ENCODE measurements at places on chromosomes 3 and 15.

DNA sequence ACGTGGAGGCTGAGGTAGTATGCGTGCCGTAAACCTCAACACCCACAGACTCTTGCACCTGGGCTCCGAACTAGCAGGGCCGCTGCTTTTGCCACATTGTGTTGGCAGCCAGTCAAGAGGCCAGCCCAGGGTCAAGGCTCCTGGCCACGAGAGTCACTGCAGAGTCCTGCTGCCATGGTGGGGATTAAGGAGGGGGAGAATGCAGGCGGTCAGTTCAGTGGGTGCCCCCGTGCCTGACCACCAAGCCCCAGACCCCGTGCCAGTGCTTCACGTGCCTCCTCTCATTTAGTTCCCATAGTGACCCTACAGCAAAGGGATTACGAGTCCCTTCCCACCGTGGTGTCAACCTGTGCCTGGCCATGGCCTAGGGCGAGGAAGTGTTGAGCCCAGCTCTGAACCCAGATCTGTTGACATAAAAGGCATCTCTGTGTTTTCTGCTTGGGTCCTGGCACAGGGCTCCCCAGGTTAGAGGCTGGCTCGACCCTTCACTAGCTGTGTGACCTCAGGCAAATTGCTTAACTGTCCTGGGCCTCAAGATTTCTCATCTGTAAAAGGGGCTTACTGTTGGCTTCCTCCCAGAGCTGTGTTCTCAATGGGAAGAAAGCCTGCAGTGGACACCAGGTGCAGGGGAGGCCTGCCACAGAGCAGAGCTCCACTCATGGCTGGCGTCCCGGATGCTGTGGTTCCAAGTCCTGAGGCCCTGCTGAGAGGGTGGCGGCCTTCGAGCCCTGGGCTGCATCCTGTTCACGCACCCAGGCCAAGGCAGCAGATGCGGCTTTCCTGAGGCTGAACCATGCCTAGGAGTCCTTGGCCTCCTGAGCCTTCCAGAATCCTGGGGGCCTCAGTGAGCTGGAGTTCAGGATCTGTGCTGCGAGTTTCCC lies 32.8 kb downstream of the FBLN2 start:
- peak; percentile 63 for DNase-seq

GRCh38 chr15:31278544-31279220 lies 48.0 kb upstream of the KLF13 start:
- peak; percentile 52 for DNase-seq

GRCh38 chr15:89646416-89647141 lies 8.7 kb downstream of the KIF7 start:
- peak; percentile 47 for DNase-seq

DNA sequence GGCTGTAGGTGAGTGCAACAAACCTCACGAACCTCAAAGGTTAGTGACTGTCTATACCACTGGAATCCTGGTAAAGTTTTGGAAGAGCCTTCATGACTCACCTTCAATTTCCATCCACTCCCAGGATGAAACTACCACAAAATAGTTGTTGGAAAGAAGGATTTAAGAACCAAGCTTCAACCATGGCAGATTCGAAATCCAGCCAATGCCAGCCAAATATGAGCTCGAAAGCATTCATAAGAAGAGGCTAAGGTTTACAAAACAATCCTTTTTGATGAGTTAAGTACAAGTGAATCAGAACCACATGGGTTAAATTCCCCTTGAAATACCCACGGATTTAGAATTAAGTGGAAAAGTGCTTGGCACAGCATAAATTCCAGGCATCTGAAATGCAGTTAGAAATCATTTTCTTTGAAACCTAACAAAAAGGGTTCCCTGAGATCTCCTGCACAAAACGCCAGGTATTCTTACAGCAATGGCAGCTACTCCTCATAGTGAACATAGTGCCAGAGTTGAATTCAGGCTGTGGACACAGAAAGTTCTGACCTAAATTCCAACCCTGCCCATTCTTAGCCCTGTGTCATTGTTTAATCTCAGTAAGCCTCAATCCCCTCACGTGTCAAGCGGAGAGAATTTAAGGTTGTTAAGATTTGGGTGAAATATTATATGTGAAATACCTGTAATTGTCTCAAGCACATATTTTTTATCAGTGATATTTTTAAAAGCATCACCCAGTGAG lies 89.2 kb downstream of the FBN1 start:
- no peak for DNase-seq

DNA sequence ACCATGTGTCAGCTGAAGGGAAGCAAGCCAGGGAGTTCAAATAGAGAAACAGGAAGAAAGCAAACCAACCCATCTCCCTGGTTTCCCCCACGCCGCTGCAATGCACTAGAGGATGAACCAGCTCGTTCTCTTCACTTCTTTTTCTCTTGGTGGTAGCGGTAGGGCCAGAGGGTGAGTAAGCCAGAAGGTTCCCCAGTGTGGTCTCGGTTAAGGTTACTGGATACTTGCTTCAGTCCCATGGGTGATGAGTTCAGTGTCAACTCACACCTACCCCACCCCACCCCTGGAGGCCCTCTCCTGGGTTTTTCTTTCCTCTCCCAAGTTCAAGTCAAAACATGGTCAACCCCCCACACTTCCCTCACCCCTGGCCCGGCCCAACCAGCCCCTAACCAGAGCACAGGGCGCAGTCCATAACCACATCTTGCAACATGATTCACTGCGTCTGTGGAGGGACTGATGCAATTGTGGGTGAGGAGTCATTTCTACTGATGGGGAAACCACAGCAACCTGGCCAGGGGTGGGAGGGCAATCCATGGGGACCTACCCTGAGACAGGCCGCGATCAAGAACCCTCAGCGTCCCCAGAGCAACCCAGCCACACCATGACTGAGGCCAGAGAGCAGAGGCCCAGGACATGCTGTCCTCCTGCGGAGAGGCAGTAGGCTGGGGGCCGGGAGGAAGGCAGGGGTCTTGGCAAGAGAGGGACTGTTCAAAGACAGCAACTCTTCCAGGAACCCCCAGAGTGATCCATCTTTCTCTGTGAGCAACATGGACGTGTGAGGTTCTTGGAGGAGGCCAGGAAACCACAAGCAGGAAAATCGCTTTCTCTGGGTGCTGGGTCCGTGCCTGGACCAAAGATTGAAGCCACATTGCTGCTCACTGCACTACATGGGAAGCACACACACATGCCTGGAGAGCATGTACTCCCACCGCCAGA lies 276.6 kb downstream of the UACA start:
- DNase-seq: no peak

GRCh38 chr3:34024447-34025240 lies 226.2 kb downstream of the PDCD6IP start:
- no peak for DNase-seq

- no peak for DNase-seq
Observed at GRCh38 chr3:11006986-11007933, 14.7 kb downstream of the SLC6A1 start.

- no peak for DNase-seq
Observed at GRCh38 chr3:71398157-71398836, 185.2 kb downstream of the FOXP1 start.

- no peak for DNase-seq
Observed at GRCh38 chr3:73664389-73664788, 39.6 kb upstream of the PDZRN3 start.

DNA sequence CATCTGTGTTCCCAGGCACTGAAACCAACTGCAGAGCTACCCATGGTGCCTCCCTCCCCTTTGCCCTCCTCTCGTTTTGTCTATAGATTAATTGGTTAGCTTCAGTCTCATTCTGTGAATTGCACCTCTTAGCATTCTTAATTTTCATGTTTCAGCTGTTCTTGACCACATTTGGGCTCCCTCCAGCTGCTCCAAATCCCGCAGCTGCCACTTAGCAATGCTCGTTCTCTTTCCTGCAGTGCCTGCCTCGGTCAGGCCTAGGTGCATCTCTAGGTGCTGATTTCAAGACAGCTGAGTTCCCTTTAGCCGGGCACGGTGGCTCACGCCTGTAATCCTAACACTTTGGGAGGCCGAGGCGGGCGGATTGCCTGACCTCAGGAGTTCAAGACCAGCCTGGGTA lies 47.0 kb upstream of the SMAD3 start:
- no peak for DNase-seq

DNA sequence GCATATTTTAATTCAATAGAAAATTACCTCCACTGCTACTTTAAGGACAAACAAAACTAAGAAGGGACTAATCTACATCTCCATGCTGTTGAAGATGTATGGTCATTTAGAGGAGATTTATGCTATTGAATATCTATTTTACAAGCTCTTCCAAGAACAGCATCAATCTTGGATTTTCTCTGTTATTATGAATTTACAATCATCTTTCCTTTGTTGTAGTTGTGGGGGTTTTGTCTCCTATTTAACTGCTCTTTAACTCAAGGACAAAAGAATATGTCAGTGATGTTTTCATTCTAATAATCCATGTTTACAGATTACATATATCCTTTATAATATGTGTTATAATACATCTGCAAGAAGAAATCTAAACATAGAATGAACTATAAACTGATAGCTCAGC lies 907.8 kb downstream of the ROBO2 start:
- no peak for DNase-seq
